Hippocampal formation (tissue), 2 donors: ENCODE measurements at places on chromosomes 3 and 15.

DNA sequence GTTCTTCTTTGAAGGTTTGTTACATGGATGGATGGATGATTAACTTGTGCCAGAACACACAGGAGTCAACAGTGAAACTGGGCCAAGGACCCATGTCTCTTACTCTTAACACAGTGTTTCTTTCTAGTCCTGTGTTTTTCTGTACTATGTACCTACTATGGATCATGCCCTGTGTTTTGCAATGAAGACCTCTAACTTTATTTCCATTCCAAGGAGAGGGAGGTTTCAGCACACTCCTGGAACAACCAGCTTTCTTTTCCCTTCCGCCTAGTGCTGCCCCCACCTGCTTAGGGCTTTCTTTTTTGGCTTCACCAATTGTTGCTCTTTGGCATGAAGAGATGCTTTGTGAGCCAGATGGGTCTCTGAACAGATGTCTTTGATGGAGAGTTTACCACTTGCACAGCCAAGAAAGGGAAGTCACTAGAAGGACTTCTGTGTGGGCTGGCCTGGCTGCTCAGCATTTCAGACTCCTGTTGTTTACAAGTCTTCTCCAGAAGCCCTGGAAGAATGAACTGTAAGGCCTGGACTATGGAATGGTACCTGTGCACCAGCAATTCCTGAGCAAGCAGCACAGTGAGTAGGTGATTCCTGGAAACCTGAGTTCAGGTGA lies 44.5 kb downstream of the SNAPC5 start:
- DNase-seq, result no peak

DNA sequence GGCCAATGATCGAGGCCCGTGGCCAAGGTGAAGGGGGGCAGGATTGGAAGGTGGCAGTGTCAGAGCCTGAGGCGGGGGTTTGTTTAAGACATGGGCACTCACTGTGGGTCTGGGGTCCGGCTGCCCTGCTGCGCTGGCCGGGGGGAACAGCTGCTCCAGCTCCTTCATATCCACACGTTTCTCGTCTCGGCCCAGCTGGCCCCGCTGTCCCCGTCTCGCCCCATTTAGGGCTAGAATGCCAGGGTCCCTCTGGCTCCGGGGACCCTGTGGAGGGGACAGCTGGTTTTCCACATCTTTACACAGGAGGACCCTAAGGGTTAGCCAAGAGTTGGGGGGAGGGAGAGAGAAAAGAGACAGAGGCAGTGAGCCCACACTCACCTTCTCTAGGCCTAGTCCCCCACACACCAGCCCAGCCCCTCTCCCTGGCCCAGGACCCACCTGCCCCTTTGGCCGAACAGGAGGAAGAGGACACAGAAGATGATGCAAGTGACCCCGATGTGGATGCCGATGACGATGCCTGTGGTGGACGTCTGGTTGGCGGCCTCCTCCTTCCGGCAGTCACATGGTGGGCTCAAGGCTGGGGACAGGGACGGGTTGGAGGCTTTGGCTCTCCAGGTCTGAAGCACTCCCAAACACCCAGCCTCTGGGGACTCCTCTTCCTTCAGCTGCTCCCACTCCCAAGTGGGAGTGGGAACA lies 25.0 kb downstream of the RNU5B-1 start:
- no peak for DNase-seq

- no peak for DNase-seq
Measured at GRCh38 chr3:117695321-117695720, 985.7 kb downstream of the TUSC7 start.

- no peak for DNase-seq
Measured at GRCh38 chr15:48718646-48719045, 73.1 kb upstream of the FBN1 start.

- no peak for DNase-seq
Measured at GRCh38 chr15:60397772-60398445, at the start of gene ANXA2. TSS of gene ANXA2 (minus strand) at chr15:60397986. CDS start at chr15:60386075, 11,911 bp downstream.

GRCh38 chr3:18302517-18302916 lies 122.6 kb downstream of the SATB1 start:
- no peak for DNase-seq

- DNase-seq, result no peak
Measured at GRCh38 chr3:140176526-140176925, 241.5 kb downstream of the CLSTN2 start.

DNA sequence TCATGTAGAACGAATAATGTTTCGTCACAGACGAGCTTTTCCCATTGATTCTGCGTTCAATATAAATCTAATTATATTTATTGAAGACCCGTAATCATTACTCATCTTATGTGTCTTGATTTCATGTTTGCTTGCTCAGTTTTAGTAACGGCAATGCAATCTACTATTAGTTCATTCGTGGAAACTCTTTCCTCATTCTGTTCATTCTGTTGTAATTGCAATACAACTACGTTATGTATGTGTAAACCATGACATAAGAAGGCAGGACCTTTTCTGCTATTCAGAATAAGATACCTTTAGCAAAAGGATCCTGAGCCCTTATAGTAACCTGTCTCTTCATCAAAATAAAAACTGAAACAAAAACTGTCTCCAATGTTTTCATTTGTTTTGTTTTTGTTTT lies 6.8 kb upstream of the ARRDC4 start:
- no peak for DNase-seq

DNA sequence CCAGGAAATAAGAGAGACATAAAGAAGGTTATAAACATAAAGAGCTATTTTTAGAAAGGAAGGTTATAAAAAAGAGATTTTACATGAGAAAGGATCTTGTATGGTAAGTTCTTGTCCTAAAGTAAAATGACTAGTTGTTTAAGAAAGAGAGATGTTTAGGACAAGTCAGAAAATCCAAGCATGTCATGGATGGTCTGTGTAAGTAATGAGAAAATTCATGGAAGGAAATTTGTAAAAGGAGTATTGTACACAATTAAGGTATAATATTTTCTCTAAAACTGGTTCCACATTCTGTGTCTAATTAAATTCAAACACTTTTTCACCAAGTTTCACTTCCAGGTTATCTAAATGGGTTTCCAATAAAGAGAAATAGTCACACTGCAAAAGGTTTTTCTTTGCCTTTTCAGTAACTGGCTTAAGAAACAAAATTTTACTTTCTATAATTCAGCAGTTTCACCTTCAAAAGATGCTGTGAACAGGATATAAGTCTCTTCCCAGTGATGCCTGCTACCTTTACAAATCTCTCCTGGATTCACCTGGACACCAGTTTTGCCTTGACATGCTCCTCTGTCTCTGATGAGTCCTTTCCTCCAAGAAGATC lies 455.7 kb downstream of the ZIC1 start:
- DNase-seq, result no peak

GRCh38 chr3:108110934-108111333 lies 20.1 kb upstream of the CD47 start:
- no peak for DNase-seq

GRCh38 chr15:52805351-52806283 lies 15.5 kb upstream of the ONECUT1 start:
- no peak for DNase-seq

DNA sequence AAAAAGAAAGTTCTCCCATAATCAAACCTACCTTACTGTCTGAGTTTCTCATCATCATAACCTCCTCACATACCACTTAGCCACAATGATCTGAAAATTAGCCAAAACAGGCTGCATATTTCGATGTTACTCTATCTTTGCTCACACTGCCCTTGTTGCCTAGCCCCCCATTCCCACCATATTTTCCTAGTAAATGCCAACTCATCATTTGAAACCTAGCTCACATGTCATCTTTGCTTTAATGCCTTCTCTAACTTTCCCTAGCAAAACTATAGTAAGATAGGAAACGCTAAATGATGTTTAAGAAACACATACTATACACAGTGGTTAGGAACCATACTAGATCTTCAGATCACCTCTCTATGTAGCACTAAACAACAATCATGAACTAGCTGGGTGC lies 64.9 kb downstream of the INO80 start:
- no peak for DNase-seq

DNA sequence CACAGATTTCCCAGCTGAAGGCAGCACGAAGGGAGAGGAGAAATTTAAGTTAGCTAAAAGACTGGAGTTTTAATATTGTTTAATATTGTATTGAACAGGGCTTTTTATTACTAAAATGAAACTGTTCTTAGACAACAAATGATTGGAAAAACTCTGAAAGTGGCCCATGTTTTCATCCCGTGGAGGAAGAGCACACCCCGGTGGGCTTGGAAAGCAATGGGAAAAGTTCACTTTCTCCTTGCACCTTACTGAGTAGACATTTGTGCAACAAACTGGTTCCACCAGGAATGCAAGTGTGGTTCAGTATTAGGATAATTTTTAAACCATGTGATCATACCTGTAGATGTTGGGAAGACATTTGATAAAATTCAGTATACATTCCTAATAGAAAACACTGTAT lies 8.2 kb upstream of the ESYT3 start:
- no peak for DNase-seq

DNA sequence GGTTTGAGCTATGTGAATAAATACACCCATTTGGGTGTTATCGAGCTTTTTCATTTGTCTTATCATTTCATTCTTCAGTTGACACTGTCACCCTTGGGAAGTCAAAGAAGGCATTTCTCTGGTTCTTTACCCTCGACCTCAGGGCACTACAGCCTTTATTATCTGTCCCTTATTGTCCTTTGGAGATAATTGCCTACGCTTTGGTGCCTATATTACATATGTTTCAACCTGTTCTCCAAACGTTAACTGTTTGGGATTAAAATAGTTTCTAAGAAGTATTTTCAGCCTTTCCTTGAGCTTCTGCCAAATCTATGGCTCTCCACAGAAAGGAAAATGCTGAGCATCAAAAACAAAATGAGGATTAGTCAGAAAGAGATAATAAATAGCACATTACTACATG lies 395.4 kb upstream of the ADAMTS9 start:
- DNase-seq, result no peak

- peak; percentile 12 for DNase-seq
Measured at GRCh38 chr3:29279806-29280205, 1.1 kb upstream of the RBMS3 start.

DNA sequence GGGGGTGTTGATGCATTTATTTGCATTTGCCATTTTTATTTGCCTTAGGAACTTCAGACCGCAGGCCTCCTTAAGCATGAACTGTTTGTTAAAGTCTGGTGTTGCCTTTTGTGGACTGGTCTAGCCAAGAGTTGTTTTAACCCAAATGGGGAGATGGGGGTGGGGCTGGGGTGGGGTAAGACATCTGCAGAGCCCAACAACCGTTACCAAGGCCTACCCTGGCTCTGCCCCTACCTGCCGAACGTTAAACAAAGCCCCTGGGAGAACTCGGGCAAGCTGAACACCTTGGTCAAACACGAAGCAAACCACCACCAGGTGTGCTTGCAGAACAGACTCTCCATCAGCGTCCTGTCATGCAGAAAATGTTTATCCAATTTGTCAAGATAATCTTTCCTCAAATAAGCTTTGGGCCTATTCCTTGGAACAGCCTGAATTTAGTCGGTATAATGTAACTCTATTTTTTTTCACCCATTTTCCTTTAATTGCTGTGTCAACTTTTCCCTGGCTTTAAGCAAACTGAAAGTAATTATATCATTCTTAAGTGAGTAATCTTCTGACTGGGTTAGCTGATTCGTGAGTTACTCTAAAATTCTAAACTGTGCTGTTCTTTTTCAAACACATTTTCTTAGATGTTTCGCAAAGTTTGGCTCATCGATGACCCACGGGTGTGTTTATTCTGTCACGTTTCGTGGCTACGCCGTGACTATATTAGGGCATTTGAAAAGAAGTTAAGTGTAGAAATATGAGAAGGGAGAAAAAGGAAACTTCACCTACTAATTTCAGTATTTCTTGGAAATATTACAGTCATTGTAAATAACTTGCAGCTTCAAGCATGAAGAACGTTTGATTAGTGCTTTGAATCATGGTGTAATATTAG lies 127.6 kb downstream of the SOX2 start:
- no peak for DNase-seq

DNA sequence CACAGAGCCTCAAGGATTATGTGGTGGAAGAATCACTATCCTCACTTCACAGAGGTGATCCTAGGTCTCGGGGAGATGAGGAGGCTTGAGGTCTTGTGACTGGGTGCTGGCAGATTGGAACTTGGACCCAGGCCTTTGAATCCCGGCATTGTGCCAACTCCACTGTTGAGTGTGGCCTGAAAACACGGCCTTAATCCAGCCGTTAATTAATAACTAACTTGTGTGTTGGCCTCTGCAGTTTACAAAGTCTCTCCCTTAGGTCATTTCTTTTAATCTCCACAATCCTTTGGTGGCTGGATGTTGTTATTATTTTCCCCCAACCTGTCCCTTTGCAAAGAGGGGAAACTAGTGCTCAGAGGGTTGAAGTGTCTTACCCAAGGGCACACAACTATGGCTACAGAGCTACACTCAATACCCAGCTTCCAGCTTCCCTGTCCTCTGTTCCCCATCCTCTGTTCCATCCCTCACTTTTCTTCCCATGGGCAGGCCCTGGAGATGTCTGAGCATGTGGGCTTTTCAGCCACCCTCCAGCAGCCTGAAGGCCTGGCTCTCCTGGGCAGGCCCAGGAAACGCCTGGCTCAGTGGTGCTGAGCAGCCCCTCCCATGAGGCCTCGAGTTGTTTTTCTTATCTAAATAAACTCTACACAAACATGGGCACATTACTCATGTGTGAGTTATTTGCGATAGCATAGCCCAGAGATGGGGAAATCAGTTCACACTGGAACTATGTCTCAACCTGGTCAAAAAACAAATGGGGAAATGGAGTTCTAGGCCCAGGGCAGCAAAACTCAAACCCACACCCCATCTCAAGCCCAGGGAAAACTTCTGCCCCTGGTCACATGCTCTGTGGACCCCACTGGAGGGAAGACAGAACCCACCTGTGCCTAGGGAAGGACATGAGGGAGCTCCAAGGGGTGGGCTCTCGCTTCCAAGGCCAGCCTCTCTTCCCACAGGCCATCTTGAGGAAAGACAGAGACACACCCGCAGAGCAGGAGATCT lies 16.8 kb upstream of the SMAD3 start:
- DNase-seq, result no peak

DNA sequence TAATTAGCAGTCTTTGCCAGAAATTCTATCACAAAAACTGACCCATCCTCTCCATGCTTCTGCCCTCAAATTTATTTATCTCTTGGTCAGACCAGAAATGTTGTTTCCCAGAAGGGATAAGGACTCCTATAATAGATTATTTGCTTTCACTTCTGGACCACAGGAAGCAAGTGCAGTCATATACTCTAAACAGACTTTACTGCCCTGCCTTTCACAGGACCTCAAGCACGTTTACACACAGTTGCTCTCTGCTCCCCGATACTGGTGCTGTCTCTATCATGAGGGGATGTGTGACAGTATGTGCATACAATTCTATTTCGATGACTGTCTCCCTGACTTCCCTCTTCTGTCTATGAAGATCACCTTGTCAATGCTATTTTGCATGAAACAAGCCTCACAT lies 205.5 kb upstream of the TGFBR2 start:
- DNase-seq, result no peak

- no peak for DNase-seq
Measured at GRCh38 chr3:87126321-87126720, 100.8 kb upstream of the CHMP2B start.

- no peak for DNase-seq
Measured at GRCh38 chr3:4979428-4980228, at the start of gene BHLHE40. TSS of gene BHLHE40 (plus strand) at chr3:4979437. CDS start at chr3:4979719, 282 bp downstream.

GRCh38 chr15:41502795-41503668 lies 9.4 kb downstream of the ITPKA start:
- DNase-seq, result no peak
